Adipocyte (in vitro differentiated cells): ENCODE measurements at places on chromosomes 13 and 19.
A peak's percentile ranks its signal among the peaks of the same experiment; 100 is the strongest.

DNA sequence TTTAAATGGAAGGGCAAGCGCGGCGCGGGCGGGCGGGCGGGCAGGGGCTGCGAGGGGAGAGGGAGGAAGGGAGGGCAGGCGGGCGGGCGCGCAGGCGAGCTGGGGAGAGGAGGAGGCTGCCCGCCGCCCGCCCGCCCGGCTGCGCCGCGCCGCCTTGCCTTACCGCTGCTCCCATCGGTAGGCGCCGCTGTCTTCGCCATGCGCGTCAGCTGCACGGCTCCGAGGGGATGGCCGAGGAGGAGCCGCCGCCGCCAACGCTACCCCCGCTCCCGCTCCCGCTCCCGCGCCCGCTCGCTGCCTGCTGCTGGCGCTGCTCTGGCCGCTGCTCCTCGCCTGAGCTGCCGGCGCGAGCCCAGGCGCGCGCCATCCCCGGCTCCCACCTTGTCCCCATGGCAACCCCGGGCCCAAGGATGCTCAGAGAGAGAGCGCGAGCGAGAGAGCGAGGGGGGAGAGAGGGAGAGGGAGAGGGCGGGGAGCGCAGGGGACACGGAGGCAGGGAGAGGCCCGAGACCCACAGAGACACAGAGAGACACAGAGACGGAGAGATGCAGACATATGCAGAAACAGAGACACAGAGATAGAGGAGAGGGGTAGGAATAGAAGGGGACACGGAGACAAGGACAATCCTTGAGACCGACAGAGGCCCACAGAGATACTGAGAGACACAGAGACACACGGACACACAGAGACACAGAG lies 40.3 kb downstream of the DEDD2 start:
- DNase-seq, result peak; percentile 92

- DNase-seq, result no peak
These were observed 911.7 kb upstream of the SLITRK6 start for GRCh38 chr13:86710896-86711295.

- DNase-seq, result peak; percentile 80
These were observed at the start of gene SHISA2 for GRCh38 chr13:26051657-26052311. SHISA2 (minus strand) TSS chr13:26052016; CDS start chr13:26050975, 1,041 bp downstream.

- DNase-seq, result peak; percentile 54
These were observed 142.3 kb upstream of the ARGLU1 start for GRCh38 chr13:106710266-106710665.

GRCh38 chr19:33286899-33287298 lies 15.4 kb downstream of the CEBPA start:
- DNase-seq, result no peak

- no peak for DNase-seq
These were observed 10.0 kb downstream of the ZNF383 start for GRCh38 chr19:37227996-37228395.

DNA sequence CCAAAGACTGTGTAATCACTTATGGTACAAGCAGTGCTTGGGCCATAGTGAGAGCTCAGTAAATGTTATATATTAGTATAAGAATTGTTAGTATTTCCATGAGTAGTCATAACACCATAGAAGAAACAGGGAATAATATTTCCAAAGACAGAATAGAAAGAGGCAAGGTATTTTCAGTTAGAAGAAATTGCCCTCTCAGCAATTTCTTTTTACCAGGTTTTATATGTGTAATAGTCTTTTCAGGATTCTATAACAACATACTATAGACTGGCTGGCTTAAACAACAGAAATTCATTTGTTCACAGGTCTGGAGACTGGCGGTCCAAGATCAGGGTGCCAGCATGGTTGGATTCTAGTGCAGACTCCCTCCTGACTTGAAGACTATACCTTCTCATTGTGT lies 485.7 kb downstream of the FOXO1 start:
- no peak for DNase-seq
